ENCODE measurements at places on chromosomes 4 and X. TPM values are rescaled to one million over a fixed set of nuclear protein-coding genes. Genes with fewer than 3 reads are reported as not detected.

The SPACA5 gene
- not detected for total RNA-seq

DNA sequence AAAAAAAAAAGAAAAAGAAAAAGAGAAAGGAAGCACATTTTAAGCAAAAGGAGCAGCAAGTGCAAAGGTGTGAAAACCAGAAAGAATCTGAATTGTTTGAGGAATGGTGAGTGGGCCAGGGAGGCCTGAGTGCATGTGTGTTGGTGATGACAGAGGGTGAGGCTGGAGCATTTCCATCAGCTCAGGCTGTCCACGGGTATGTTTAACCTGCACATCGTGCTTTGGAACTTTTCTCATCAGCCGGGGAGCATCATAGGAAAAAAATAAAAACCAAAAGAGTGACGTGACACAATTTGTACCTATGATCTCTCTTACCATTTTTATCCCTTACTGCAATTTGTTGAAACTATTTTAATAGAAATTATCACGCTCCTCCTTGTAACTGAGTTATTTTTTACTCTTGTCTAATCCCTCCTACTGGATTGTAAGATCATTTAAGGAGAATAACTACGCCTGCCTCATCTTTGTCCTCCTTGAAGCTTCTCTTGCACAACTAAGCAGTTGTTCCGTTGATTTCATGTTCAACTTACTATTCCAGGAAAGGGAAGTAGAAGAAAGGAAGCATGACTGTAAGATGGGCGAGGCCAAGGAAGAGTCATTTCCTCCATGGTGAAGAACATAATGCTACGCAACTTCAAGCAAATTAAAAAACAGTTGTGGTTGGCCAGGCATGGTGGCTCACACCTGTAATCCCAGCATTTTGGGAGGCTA lies 7.0 kb downstream of the PALLD start:
- H3K27ac ChIP-seq, result no peak overlapping the region
- H3K36me3 ChIP-seq, result no peaks in the 10 kb centered on the region
- H3K4me1 ChIP-seq, result no peaks in the 10 kb centered on the region
- no peaks in the 10 kb centered on the region for H3K27me3 ChIP-seq

DNA sequence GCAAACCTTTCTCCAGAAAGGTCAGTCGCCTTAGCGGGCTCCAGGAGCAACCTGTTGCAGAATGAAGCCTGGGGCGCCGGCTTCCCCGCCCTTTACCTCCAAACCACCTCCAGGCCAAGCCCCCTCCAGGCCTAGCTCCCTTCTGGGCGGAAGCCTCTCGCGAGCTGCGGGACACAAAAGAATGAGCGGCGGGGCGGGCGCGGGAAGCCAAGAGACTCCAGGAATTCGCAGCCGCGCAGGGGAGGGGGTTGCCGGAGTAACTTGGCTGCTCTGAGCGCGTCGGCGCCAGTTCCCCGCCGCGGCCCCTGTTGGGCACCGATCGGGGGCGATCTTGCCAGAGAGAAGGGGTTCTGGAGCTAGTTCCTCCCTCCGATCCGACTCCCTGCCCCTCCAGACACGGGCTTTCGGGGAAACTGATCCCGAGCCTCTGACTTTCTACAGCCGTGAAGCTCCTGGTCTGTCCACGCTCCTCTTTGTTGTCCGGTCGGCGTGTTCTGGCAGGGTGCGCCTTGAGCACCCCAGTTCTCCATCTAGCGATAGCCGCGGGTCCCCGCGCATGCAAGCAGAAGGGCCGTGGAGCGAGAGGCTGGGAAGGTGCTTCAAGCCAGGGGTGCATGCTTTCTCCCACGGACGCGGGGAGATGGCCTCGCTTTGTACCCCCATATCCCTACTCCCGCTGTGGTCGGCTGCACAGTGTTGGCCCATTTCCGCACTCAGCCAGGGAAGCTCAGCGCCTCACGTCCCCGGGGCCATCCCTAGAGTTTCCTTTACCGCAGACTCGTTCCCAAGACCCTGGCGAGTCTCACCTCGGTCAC lies 1.2 kb downstream of the PROM1 start:
- no peak for DNase-seq
- H3K4me1 ChIP-seq, result peaks cover 29% of the 10 kb centered on the region
- no peaks in the 10 kb centered on the region for H3K36me3 ChIP-seq

DNA sequence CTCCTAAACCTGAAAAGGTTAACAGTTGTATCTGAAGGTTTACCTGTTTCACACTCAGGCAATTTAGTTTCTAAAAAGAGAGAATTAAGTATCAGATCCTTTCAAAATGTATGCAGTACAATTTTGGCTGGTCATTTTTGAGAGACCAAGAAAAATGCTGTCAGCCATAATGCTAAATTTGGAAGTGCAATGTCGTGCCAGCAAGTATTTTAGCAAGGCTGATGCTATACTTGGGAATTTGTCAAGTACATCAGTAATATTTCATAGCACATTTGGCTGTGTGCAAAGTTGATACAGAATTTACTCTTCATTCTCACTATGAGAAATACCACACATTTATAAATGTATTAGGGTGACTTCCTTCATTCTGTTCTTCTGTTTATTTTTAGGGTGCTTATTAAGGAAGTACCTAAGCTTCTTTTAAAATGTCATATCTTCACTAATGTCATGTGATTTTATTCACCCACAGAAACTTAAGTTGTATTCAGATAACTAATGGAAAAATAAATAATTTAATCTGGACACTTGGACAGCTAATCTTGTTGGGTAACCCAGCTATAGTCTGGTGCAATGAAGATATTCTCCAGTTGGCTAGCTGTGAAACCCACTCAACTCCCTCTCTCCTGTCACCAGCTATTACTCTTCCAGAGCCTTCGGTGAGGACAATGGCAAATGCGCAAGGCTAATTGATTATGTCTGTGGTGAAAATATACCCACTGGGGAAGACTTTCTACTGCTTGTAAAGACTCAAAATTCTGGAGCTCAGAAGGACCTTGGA lies 84.2 kb upstream of the TLL1 start:
- H3K4me1 ChIP-seq, result no peaks in the 10 kb centered on the region
- H3K4me3 ChIP-seq, result no peak overlapping the region
- H3K27me3 ChIP-seq, result no peaks in the 10 kb centered on the region

DNA sequence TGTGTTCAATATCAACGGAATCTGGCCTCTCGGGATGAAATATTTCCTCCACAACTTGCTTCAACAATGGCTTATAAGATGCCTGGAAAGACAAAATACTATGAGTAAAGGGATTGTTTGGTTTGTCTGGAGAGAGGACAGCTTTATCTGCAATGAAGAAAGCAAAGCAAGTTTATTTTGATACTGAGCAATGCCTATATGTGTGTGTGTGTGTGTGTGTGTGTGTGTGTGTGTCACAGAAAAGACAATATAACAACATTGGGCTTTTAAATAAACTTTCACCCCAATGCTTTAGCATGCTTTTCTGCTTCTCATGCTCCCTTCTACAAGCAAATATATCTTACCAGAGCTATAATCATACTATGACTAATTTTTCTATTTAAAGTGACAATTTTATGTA lies 45.4 kb downstream of the RASL11B start:
- H3K4me1 ChIP-seq, result no peaks in the 10 kb centered on the region
- no peaks in the 10 kb centered on the region for H3K36me3 ChIP-seq
- no peak for DNase-seq
- H3K4me3 ChIP-seq, result no peak overlapping the region
- H3K27me3 ChIP-seq, result no peaks in the 10 kb centered on the region

DNA sequence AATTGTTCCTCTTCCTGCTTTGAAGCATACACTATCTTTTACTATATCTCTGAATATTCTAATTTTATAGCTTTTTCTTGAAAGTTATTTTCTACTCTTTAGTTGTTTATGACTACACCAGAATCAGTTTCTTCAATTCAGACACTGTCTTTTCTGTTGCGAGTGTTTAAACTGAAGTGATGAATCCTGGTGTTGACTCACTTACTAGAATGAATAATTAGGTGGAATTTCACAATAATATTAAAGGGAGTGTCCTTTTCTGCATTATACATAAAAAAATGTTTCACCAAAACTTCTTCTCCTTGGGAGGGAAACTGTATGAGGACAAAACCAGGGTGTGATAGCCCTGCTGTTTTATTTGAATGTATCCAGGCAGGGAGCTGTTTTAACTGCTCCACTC lies 1383.1 kb downstream of the C4orf33 start:
- no peaks in the 10 kb centered on the region for H3K36me3 ChIP-seq
- H3K4me3 ChIP-seq, result no peak overlapping the region
- no peaks in the 10 kb centered on the region for H3K4me1 ChIP-seq
- no peak overlapping the region for H3K27ac ChIP-seq
- DNase-seq, result no peak
- H3K27me3 ChIP-seq, result no peaks in the 10 kb centered on the region

- H3K4me1 ChIP-seq, result no peaks in the 10 kb centered on the region
- no peaks in the 10 kb centered on the region for H3K36me3 ChIP-seq
- no peak for DNase-seq
Observed at GRCh38 chrX:10444204-10444603, 176.2 kb downstream of the MID1 start.

- DNase-seq, result no peak
- H3K4me3 ChIP-seq, result no peak overlapping the region
- no peaks in the 10 kb centered on the region for H3K4me1 ChIP-seq
- no peak overlapping the region for H3K27ac ChIP-seq
- no peaks in the 10 kb centered on the region for H3K27me3 ChIP-seq
- no peaks in the 10 kb centered on the region for H3K36me3 ChIP-seq
Observed at GRCh38 chrX:15349046-15349445, 13.7 kb upstream of the PIGA start.

The C4orf36 gene
- total RNA-seq, result 1.3 TPM

DNA sequence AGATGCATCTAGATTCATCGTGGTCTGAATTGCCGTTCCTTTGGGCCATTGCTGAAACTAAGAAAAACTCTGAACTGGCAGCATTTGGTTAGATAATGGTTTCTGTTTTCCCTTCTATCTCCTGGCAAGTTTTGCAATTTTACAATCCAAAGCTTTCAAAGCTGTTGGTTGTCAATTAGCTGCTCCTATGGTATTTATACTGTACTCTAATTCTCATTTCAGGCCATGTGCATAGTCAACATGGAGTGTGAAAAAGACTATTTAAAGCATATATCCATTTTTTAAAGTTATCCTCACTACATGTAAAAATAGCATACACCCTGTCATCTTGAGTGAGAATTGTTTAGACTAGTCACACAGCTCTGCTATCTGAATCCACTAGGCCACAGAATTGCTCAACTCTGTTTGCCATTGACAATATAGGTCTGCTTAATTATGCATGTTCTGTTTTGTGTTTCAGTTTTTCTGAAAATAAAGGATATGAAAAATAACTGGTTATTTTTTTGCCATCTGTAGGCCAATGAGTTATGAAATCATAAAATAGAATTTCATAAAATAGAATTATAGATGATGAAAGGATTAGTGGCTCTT lies 27.7 kb upstream of the TEC start:
- no peak overlapping the region for H3K4me3 ChIP-seq
- DNase-seq, result no peak
- H3K4me1 ChIP-seq, result no peaks in the 10 kb centered on the region
- no peaks in the 10 kb centered on the region for H3K36me3 ChIP-seq
- H3K27ac ChIP-seq, result no peak overlapping the region

GRCh38 chrX:151161690-151162089 lies 14.7 kb upstream of the GPR50 start:
- no peak for DNase-seq
- H3K4me3 ChIP-seq, result no peak overlapping the region
- H3K4me1 ChIP-seq, result no peaks in the 10 kb centered on the region
- no peaks in the 10 kb centered on the region for H3K36me3 ChIP-seq
- H3K27me3 ChIP-seq, result no peaks in the 10 kb centered on the region

The RNF150 gene
- 3.3 TPM for total RNA-seq

DNA sequence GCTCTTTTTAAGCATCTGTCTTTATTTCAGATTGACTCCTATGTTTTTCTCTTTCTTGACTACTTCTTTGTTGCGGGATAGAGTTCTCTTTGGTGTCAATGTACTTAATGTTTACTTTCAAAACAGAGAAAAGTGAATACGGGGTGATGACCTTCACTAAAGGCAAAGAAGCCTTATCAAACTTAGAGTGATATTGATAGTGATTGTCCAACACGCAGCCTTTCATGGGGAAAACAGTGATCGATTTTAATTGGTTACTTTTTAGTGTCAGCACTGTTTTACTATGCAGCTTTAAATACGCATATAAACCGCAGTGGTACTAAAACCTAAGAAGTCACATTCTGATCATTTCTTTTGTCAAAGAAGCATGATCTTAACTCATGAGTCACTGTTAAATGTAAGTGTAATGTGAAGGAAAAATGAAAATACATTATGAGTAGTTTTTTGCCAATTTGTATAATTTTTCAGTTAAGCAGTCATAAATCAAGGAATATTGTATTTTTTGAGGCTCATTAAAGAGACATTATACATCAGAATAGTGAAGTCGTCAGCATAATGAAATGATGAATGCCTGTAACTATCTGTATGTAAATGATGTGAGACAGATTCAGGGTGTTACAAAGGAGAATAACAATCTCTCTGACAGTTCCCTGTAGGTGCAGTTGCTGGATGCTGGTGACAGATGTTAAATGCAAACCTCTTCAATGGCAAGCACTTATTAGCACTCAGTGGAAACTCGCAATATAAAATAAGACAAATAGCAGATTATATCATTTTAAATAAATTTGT lies 2082.8 kb upstream of the TENM3 start:
- H3K4me1 ChIP-seq, result no peaks in the 10 kb centered on the region
- no peak overlapping the region for H3K4me3 ChIP-seq
- no peaks in the 10 kb centered on the region for H3K27me3 ChIP-seq
- no peaks in the 10 kb centered on the region for H3K36me3 ChIP-seq
- no peak for DNase-seq

The BEND4 gene
- total RNA-seq, result not detected

The CDX4 gene
- not detected for total RNA-seq

The NLRP2B gene
- not detected for total RNA-seq

The CXCL8 gene
- 2.4 TPM for total RNA-seq

- H3K4me1 ChIP-seq, result peaks cover 80% of the 10 kb centered on the region
- peak overlapping the region; percentile 86 for H3K27ac ChIP-seq
- no peak for DNase-seq
- no peaks in the 10 kb centered on the region for H3K27me3 ChIP-seq
- no peaks in the 10 kb centered on the region for H3K36me3 ChIP-seq
- peak overlapping the region; percentile 87 for H3K4me3 ChIP-seq
Observed at GRCh38 chr4:2793586-2794485, 951 bp downstream of the SH3BP2 start.

The RENBP gene
- 3.1 TPM for total RNA-seq

GRCh38 chr4:56272927-56273326 lies 114.4 kb downstream of the AASDH start:
- peaks cover 3% of the 10 kb centered on the region for H3K27me3 ChIP-seq
- no peaks in the 10 kb centered on the region for H3K36me3 ChIP-seq
- no peak for DNase-seq
- no peak overlapping the region for H3K4me3 ChIP-seq
- no peak overlapping the region for H3K27ac ChIP-seq

GRCh38 chr4:164221631-164222030 lies 532.3 kb upstream of the SMIM31 start:
- no peaks in the 10 kb centered on the region for H3K4me1 ChIP-seq
- H3K27ac ChIP-seq, result no peak overlapping the region
- no peak for DNase-seq
- H3K4me3 ChIP-seq, result no peak overlapping the region
- no peaks in the 10 kb centered on the region for H3K27me3 ChIP-seq

Data from esophagus squamous epithelium (tissue), 5 donors.